HFFc6 (cell line): ENCODE measurements at places on chromosomes 4 and X. TPM values are rescaled to one million over a fixed set of nuclear protein-coding genes. Genes with fewer than 3 reads are reported as not detected.

DNA sequence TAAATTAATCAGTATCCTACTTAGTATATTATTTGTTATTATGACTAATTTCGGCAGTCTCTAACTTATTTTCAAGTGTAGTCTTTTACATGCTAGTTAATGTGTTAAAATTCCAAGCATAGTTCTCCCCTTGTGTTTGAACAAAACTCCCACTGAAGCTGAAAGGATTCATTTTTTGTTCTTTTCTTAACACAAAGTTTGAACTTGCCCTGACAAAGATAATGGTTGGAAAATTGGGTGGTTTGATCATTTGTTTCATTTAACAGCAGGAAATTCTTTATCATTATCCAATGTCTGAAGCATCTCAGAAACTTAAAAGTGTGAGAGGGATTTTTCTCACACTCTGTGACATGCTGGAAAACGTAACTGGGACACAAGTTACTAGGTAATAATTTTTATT is 36.0 kb downstream of the INTU start:
- DNase-seq, result no peak

PRDM8 gene
- 20.4 to 24.9 TPM (median 23.4 TPM) in 3 replicates for total RNA-seq

DNA sequence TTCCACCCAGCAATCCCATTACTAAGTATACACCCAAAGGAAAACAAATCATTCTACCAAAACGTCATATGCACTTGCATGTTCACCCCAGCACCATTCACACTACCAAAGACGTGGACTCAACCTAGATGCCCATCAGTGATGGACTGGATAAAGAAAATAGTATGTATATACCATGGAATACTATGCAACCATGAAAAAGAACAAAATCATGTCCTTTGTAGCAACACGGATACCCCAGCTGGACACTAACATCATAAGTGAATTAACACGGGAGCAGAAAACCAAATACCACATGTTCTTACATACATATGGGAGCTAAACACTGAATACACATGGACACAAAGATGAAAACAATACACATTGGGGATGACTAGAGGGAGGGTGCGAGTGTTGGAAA is 309.1 kb upstream of the KLF3 start:
- no peak for DNase-seq

DNA sequence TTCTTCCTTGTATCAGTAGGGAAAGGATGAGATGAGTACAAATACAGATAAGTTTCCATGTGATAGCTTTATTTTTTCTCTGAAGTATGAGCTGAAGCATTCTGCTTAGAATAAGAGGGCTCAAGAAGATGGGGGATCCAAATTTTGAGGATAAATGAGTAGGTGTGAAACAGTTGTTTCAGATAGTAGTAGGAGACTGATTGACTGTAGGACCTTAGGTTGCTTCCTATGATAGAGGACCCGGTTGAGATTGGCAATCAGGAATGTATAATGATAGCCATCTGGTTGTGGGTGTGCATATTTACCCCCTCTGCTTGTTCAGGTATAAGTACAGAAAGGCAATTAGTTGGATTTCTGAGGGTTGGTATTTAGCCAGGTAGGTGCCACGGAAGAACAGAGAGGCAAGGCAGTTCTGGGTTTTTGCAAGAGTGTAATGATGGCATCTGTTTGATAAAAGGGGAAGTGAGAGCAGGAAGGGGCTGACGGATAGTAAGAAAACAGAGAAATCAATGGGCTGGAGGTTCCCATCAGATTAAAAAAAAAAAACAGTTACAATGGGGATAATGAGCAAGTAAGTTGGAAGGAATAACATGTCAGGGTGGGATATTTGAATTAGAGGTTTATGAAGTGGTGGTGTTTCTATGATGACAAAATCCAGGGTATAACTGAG is 13.7 kb downstream of the OCRL start:
- DNase-seq, result no peak

DNA sequence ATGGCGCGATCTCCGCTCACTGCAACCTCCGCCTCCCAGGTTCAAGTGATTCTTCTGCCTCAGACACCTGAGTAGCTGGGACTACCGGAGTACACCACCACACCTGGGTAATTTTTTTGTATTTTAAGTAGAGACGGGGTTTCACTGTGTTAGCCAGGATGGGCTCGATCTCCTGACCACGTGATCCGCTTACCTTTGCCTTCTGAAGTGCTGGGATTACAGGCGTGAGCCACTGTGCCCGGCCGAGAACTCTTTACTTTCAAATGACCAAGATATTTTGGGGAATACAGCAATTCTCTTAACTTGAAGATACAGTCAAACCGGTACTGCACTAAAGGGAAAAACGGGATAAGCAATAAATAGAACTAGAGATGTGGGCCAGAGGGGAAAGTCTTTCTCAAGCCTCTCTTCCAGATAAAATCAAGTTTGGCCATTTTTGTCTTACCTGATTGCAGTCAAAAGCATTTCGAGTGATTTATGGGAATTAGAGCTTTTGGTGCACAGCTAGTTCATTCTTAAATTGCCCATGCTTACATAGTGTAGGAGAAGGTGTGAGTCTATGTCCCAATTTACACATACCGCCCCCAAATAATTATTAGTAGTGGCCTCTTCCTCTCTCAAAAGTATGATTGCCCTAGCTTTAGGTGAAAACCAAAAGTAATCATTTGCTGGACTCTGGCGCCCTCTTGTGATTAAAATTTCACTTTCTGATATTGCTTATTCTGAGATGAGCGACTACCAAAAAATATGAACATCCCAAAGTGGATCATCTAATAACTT is 53.2 kb upstream of the ABCG2 start:
- DNase-seq, result peak; percentile 48

PABPC1L2B gene
- not detected in 3 replicates for total RNA-seq

GRCh38 chrX:8749697-8750096 is 17.8 kb upstream of the ANOS1 start:
- DNase-seq, result no peak

- DNase-seq, result no peak
Observed at GRCh38 chr4:76801621-76802235, 96.2 kb downstream of the SOWAHB start.

DNA sequence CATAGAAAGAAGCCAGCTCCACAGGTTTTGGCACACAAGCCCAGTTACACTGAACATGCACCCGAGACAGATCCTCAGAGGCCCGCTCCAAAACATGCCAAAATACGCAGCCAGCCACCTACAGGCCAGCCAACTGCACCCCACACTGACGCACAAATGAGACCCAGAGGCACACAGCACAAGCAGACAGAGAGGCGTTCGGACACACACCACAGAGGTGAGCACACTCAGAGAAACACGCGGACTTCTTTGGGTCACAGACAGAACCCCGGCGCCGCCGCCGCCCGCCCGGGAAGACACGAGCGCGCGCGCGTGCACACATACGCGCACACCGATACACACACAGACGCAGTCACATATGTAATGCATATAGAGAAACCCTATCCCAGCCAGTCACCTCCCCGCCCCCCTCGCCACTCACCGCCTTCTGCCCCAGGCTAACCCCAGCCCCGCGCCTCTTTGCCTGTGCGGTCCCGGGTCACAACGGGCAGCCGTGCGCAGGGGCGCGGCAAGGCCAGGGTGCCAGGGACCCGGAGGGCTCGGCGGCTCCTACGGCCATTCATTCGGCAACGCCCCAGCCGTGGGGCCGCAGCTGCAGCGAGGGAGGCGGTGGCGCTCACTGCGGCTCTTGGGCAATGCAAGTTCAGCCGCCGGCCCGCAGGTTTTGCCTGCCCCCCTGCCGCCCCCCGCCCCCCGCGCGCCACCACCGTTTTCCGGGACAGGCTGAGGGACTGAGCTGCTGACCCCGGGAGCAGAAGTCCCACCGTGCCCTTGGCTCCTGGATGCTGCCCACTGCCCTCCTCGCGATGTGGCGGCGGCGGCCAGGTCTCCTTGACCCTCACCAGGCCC is 553 bp downstream of the SEPTIN6 start:
- peak; percentile 30 for DNase-seq

DNA sequence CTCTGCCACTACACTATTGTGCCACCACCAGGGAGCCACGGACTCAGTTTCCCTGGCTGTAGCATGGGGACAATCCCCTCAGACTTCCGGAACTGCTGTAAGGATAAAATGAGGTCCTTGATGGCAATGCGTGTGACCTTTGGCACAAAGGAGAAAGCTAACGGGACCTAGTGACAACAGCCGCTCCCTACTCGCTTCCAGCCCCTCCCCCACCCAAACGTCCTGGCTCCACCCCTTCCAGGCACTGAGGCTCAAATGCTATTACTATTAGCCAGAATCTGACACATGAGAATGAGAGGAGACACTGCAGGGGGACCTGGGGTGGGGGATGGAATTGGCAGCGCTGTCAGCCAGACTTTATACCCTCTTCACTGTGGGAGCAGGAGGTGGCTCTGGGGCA is 5.4 kb upstream of the DUSP9 start:
- no peak for DNase-seq

DNA sequence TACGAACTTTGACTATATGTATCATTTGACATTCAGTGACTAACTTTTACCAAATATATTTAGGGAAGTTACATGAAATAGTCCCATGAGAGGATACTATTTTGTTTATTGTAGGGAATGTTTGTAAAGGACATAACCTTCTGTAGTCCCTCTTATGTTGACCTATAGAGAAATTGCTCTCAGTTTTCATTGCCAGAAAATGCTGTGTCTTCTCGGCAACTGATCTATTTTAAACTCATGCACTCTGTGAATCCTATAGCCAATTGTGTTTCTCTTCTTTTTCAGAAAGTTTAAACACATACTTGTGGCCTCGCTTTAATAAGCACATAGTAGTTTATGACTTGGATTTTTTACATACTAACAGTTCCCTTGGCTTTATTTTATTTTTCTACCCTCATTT is 38.2 kb downstream of the DMP1 start:
- no peak for DNase-seq

GRCh38 chr4:41658163-41658562 is 90.4 kb downstream of the PHOX2B start:
- no peak for DNase-seq

FAM47E gene
- total RNA-seq, result not detected in 3 replicates

FANCB gene
- total RNA-seq, result 4.9 and 8.4 TPM in 2 replicates

DNA sequence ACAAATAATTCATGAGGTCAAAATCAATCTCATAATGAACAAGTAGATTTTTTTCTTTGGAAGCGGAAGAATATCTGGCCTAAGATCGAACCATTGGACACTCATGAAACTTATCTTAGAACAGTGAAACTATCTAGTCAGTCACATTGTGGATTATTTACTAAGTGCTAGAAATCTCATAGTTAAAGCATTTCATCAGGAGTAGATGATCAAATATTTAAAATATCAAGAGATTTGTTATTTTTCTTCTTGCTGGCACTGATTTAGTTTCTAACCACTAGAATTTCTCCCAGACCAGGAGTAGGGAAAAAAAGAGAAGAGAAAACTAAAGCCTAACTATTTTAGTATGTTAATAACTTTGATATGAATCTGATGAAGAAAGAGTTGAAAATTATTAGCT is 105.5 kb downstream of the SHROOM3 start:
- no peak for DNase-seq

- no peak for DNase-seq
Observed at GRCh38 chr4:80876810-80877209, 153.7 kb upstream of the BMP3 start.

DNA sequence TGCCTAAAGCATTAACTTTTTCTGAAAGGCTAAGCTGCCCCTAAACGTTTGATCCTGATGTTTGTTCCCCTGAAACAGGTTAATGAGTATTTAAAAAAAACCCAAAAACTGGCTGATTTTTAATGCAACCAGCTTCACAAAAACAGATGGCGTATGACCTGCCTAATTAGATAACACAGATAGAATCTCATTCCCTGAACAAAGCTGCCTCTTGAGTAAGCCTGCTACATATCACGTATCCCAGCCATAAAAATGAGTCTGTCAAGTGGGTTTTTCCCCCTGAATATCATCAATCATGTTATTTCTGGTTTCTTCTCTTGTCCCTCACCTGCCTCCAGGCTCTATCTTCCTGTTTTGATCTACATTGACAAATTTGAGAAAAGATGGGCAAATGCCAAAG is 154.2 kb upstream of the FAM9B start:
- no peak for DNase-seq

MAGEA9B gene
- total RNA-seq, result not detected in 3 replicates

DNA sequence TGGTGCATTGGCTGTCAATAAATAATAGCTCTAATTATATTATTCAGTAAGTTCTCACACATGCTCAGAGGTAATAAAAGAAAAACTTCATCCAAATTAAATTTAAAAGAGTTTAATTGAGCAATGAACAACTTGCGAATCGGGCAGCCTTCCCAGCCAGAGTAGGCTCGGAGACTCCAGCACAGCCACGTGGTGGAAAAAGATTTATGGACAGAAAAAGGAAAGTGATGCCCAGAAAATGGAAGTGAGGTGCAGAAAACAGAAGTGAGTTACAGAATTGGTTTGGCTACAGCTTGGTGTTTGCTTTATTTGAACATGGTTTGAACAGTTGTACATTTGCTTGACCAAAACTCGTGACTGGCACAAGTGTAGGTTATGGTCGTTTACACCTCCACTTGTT is 13.6 kb upstream of the BOD1L1 start:
- no peak for DNase-seq

DNA sequence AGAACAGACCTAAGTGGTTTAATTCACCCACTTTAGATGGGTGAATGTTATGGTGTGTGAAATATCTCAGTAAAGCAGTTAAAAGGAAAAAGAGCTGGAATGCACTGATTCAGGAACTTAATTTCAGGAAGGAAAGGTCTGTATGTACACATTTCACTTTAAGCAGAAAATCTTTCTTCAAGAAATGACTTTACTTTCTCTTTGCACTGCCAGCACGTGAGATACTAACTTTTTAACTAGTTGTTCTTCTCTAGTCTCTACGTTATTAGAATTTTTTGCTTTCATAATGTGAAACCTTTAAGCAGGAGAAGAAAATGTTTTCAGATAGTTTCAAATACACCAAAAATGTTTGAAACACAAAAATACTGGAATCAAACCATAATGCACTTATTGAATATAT is 18.8 kb downstream of the C4orf46 start:
- no peak for DNase-seq

DNA sequence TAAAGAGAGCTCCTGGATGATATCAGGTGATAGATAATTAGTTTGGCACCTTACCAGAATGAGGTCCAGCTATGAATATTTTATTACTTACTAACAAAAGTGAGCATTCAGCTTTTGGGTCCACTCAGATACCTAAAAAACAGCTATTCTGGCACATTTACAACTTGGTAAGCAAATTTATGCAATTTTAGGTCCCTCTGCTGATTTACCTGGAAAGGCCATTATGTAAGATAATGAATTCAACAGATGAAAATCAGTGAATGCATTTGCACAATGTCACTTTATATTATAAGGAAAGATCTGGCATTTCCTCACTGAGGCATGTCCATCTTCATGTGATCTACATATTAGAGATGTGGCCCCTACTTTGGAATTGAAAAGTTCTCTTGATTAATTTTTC is 517.0 kb downstream of the SPRY1 start:
- DNase-seq, result no peak
